ENCODE measurements at places on chromosomes 2 and 18. TPM values are rescaled to one million over a fixed set of nuclear protein-coding genes. Genes with fewer than 3 reads are reported as not detected.

DPP4 gene
- total RNA-seq = 65.7 TPM

LYPD6 gene
- total RNA-seq = 1.6 TPM

MYOM1 gene
- total RNA-seq = 0.99 TPM

DNA sequence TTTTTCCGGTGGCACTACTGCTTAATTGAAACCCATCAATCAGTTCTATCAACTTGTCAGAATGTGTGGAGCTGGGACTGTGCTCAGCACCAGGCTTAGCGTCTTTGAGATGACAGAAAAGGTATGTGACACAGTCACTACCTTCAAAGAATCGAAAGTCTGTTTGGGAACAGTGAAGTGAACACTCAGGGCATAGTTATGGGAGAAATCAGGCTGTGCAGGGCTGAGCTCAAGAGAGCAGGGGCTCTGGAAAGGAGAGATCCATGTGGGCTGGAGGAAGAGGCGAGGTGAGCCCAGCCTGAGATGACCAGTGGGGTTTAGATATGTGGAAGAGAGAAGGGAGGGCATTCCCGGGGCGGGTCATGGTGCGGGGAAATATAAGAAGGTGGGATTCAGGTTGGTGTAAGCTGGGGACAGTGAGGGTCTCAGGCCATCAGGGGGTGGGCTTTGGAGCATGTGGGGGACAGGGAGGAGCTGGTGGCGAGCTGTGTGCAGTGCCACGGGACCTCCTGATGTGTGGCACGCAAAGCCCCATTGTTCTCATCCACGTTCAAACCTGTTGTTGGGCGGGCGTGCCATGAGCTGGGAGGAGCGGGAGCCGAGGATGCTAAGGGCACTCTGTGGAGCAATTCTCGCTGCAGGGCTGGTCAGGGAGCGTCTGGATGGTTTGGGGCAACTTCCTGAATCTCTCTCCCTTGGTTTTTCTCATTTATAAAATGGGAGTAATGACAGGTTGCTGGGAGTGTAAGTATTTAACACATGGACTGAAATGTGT, 72.5 kb downstream of the VAPA start:
- DNase-seq = no peak

GRCh38 chr2:181770150-181770549, 89.8 kb upstream of the NEUROD1 start:
- peak; percentile 54 for DNase-seq

DNA sequence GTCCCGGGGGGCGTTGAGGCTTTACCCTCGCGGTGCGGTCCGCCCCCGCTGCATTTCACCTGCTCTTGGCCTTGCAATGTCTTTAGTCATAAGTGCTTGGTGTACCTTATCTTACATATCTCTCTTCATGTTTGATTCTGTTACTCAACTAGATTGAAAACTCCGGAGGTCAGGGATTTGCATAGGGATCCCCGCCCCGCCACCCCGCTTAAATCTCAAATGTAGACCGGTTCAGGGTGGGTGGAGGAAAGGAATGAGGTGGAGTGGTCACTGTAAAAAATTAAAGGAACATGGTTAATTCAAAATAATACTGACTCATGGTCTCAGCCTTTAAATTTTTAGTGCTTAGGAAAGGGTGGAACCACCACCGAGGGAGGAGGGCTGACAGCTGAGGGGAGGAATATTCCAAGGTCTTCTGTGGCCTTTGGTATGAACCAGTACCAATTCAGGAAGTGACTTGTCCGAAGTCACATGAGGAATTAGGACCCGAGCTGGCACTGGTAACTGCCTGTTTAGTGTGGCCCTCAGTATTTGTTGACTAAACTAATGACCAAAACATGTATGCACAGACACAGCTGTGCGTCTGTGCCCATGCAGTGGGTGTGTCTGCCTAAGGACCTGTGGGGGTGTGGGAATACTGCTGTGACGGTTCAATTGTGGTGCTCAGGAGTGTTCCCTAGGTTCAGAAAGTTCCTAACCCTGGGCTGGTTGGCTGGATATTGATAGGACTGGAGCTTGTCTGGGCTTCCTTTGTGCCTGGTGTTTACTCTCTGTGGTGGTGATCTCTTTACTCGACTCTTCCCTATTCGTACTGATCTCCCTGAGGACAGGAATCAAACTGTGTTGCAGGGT, 1.0 kb downstream of the PLEKHB2 start:
- peak; percentile 89 for DNase-seq
